ENCODE measurements at places on chromosomes 7 and 10. TPM values are rescaled to one million over a fixed set of nuclear protein-coding genes. Genes with fewer than 3 reads are reported as not detected.

DNA sequence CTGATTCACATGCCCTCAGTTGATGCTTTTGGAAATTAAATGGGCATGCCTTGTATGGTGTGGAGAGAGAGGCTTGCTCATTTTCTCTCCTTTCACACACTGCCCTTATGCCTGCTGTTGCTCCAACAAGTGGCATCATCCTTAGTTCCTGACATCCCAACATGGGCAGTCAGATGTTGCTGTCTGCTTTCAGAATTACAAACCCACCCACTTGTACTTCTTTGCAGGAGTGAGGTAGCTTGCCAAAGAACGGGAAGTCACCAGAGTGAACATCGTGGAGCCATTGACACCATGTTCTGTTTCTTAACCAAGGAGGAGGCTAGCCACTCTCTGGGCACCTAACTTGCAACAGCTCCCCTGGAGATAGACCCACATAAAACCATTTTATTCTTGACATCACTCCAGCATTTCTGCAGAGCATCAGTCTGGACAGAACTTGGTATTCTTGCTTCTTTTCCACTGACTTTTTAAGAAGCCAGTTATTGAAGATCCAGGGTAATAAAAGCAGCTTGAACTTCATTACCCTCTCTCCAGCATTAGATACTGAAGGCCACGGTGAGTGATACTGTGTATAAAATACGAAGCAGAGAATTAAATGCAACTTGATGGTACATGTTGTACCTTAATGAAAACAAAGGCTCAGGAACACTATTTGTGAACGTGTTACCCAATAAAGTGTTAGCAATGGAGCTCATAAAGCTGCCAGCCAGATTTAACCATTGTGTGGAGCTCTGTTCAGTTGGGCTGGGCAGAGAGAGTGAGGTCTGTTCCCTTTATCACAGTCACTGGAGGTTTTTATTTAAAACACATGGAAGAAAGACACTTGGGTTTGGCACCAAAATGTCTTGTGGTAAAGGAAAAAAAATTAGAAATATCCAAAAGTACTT lies 195.8 kb upstream of the HABP2 start:
- no peak for DNase-seq

- DNase-seq, result no peak
Measured at GRCh38 chr7:139453673-139454321, 29.7 kb downstream of the KLRG2 start.

- no peak for DNase-seq
Measured at GRCh38 chr7:92508946-92509345, 19.4 kb downstream of the PEX1 start.

DNA sequence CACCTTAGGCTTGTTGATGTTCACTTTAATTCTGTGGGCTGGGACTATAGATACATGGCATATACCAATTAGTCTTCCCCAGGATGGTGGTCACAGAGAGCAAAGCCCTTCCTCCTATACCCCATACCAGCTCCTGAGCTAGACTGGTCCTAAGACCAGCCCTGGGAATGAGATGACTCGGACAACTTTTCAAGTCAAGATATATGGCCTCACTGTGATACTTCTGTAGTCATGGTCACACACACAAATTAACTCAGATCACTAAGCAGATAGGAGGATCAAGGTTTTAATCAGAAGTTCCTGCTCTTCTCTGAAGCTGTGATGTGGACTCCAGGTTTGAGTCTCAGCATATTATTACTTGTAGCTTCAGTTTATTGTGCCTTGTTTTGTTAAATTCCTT lies 53.1 kb downstream of the SLK start:
- DNase-seq, result no peak

DNA sequence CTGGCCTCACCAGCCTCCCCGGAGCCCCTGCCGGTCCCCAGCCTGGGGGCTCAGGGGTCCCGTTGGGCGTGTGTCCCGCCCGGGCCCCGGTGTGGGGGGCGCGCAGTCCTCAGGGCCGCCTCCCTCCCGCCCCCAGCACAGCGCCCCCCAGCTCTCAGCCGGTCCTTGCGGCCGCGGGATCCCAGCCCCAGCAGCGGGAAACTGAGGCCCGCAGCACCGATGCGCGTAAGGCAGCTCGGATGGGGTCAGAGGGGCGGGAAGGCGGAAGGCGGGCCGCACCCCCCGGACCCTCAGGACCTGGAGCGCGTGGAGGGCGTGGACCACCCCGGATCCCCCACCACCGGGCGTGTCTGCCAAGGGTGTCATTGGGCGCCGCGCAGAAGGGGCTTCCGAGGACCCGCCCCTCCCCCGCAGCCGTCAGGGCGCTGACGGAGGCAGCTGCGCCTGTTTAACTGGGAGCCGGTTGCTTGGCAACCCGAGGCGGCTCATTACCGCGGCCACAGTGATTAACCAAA lies 14.9 kb downstream of the UNCX start:
- no peak for DNase-seq

DNA sequence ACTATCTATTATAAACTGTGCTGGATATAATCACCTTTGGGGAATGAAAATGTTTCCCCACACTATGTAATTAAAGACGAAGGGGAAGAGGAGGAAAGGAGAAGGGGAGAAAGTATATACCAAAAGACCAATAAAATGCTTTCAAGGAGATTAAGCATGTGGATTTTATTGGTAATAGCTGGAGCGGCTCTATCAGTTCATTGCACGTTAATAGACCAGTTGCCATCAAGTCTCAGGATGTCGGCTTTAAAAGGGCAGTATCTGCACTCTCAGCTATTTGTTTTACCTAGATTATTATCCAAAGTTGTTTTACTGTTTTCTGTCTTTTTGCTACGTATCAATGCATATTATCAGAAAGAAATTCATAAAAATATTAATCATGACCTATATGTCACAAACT lies 9.0 kb downstream of the ETV1 start:
- no peak for DNase-seq

DNA sequence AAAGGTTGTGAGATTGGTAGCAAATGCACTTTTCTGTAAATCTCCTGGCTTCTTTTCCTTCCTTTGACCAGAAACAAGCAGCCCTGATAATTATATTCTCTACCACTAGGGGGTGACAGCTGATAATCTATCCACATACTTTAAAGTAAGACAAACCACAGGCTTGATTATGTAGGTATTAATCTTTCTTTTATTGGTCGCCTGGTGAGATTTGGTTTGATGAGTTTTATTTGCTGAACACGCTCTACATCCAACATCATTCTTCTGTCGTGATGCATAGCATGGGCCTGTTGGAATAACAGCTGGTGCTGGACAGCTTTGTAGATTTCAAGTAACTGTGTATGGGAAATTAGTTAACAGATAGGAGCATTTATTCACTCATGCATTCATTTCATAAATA lies 63.5 kb downstream of the ZNF365 start:
- no peak for DNase-seq

DNA sequence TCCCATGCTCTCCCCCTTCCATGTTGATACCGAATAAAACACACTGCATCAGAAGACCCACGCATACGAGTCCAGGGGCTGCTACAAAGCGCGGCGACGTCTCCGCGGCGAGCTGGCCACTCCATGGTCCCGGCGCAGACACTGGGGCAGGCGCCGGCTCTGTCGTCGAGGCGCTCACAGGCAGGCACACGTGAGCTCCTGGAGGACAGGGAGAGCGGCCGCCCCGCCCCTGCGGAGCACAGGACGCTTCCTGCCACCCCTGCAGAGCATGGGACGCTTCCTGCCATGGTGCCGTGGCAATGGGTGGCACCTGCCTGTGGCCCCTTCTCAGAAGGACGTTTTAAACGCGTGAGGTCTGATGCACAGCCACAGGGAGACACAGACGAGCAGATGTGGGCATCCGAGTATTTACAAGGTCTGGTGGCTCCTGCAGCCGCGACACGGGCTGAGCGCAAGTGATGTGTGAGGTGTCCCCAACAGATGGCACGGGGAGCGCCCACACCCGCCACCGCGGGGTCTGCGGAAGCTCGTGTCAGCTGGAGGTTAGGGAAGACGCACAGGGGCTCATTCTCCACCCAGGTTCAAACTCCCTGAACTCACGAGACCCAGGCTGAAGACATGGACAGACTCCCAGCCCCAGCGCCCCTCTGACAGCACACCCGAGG lies 21.4 kb upstream of the GPR146 start:
- no peak for DNase-seq

DNA sequence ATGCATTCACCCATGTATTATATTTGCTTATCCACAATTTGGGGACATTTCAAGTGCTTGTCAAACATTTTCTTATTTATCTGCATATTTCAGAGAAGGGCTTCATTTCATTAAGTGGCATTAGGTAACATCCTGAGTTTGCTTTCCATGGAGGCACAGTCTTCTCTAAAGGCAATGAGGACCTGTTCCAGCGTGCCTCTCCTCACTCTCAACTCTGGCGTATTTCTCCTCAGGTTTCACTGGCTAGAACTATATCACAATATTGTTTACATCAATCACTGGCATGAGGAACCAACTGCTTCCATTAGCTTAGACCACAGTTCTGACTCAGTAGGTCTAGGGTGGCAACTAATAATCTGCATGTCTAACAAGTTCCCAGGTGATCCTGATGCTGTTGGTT lies 177.2 kb downstream of the TAX1BP1 start:
- no peak for DNase-seq

Gene OR2A1
- total RNA-seq, result not detected

Gene NKX6-2
- total RNA-seq, result not detected

Gene FAM107B
- 45.9 TPM for total RNA-seq

Gene GRID2IP
- 1.0 TPM for total RNA-seq

Data from body of pancreas (tissue), 4 donors.